ENCODE measurements at places on chromosomes 7 and 10.

DNA sequence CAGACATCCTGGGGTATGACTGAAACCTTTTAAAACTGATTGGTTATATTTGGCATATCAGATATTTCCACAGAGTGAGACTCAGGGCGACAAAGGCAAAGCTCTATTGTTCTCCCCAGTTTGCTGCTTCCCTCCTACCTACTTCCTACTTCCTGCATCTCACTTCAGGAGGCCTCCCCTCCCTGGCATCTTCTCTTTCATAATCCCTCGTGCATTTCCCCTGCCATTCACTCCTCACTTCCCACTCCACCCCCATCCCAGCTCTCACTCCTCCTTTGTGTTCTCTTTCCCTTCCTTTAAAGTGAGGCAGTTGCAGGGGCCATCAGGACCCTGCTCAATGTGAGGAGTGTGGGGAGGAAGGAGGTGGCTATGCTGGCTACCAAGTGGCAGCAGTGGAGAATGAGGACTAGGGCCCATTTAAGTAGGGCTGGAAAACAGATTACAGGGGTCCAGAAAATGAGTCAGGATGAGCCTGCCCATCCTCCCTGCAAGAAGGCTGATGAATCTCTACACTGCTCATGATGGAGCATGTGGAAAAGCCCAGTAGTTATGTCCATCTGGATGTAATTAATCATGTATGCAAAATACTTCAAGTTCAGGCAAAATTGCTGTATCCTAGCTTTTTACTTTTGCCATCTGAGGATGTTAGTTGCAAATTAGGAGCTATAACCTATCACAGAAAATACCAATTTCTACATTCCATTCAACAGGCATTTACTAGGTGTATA is 311.8 kb upstream of the IMMP2L start:
- no peak for DNase-seq

DNA sequence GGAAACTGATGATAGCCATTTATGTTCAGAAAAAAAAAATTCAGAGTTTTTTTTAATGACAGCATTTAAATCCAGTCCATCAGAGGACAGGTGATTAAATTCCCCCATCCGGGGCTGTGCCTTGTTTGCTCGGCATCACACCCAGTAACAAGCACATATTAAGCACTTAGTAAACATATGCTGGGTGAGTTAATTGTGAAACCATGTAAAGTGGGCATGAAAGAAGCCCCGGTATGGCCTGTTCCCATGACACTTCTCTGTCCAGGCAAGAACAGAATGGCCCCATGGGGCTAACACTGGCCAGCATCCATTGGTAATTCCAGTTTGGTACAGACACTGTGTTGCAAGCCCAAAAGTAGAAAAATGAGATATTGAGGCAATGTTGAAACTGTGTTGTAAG is 220.8 kb upstream of the RNF32 start:
- DNase-seq, result no peak

- no peak for DNase-seq
Measured at GRCh38 chr10:75202321-75203045, 8.1 kb upstream of the VDAC2 start.

GRCh38 chr7:88771417-88771816 is 11.9 kb downstream of the ZNF804B start:
- DNase-seq, result no peak

- no peak for DNase-seq
Measured at GRCh38 chr7:69762821-69763352, 164.6 kb downstream of the AUTS2 start.

DNA sequence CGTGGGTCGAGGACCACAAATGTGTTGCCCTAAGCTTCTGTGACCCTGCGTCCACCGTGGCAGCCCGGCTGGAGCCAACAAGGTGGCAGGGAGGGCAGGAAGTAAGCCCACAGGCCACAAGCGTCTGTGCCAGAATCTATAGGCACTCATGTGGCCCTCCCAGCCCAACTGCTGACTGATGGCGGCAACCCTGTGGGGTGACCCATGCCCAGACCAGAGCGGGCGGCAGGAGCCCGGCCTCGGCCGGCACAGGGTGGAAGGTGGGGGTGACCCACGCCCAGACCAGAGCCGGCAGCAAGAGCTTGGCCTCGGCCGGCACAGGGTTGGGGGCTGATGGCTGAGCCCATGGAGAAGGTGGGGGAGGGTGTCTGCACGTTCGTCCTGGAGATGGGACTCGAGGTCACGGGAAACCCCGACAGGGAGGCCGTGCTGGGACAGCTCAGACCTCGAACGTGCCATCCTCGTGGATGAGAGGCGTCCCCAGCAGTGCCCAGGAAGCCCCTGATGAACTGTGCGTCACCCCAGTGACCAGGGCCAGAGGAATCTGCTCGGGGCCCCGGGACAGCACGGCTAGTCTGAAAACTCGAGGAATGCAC is 181.0 kb downstream of the ELFN1 start:
- no peak for DNase-seq

GRCh38 chr7:1563981-1564602 is 5.7 kb downstream of the PSMG3 start:
- no peak for DNase-seq

DNA sequence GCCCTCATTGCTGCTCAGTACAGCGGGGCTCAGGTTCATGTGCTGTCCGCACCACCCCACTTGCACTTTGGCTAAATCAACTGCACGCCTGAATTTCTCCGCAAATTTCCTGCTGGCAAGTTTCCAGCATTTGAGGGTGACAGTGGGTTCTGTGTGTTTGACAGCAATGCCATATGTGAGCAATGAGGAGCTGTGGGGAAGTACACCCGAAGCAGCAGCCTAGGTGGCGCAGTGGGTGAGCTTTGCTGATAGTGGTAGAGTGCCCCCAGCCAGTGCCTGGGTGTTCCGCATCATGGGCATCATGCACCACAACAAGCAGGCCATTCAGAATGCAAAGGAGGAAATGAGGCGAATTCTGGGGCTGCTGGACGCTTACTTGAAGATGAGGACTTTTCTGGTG is 103.9 kb upstream of the POT1 start:
- DNase-seq, result no peak

DNA sequence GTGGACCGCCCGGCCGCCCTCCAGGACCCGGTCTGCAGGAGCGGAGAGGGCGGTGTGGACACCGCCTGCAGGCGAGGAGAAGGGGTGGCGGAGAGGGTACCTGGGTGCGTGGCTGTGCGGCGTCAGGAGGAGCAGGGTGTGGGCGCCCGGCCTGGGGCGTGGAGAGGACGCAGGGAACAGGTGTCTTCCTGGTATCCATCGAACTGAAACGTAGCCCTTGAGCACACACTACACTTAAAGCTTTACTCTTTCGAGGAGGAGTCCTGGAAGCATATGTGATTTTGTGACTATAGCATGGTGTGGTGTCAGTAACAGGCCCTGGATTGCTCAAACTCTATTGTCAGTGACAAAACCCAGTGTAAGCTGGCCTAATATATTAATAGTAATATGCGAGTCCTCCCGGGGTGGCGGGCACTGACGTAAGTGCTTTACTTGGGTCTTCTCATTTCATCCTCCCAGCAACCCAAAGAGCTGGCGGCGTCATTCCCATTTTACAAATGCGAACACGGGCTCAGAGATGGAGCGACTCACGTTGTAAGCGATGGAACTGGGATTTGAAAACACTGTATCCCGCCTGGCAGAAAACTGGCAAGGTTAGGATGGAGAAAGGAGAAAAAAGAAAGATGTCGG is 508 bp upstream of the TECPR1 start:
- DNase-seq, result no peak

GRCh38 chr10:123009105-123009820 is 457 bp downstream of the ACADSB start:
- DNase-seq, result no peak

DNA sequence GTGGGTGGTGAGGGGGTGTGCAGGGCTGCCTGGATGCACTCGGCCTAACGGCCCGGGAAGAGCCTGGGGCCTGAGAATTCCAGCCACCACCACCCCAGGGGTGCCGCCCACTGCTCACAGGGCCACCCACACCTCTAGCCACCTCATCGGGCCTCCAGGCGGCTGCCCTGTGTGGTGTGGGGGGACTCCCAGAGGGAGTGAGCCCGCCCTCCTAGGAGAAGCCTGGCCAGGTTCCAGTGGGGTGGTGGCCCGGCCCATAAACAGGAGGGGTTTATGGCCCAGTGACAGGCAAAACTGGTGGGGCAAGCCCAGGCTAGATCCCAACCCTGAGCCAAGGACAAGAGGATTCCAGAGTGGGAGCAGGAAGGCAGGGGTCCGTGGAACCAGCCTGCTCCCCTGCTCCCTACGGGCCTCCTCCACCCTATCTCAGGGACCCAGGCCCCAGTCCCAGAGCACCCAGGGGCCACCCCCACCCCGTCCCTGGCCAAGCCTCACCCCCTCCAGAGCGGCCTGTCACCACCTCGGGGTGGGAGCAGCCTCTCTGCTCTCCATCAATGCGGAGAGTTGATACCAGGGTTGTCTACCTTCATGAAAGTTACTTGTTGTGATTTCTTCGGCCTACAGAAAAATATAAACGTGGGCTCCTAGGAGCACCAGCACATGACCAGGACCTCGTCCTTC is 20.2 kb upstream of the PDGFA start:
- DNase-seq, result no peak

DNA sequence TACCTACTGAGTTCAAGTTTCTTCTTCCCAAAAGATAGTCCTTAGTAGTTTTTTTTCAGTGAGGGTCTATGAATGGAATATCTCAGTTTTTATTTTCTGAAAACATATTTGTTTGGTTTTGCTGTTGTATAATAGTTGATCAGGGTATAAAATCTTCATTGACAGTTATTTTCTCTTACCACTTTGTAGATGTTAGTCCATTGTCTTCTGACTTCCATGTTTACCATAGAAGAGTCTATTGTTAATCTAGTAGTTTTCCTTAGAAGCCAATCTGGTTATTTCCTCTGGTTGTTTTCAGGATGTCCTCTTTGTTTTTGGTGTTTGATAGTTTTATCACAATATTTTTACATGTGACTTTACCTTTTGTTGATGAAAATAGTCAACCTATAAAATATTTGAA is 5.5 kb upstream of the ZNF777 start:
- DNase-seq, result no peak

DNA sequence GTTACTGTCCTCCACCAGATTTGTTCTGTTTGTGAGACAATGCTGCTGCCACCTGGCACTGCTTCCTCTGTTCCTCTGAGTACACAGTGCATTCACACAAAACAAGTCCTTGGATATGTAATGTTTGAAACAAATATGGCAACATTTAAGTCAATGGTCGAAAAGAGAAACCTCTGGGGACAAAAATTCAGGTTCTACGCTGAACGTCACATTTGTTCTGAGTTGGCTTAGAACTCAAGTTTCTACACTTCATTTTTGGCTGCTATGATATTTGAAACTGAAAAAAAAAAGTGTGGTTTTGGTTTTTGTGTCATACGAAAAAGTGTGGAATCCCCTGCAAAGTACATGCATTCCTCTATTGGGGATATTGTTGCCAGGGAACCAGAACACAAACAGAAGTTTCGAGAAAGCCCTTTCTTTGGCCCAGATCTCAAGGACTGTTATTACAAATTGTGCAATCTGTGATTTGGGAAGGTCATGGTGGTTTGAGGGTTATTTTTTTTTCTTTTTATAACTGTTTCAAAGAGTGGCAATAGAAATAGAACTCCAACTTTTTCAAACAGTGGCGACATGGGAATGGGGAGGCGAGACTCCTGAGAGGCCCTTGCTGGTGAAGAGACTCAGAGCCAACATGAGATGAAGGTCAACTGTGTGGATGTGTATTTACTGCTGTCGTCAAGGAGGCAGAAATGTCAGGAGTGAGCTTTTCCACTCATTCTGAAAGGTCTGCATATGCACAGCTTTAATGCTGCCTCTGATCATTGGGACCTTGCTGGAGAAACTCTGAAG is 127.5 kb downstream of the CUBN start:
- no peak for DNase-seq

GRCh38 chr10:89029181-89029580 is 38.6 kb downstream of the FAS start:
- DNase-seq, result no peak

GRCh38 chr10:120042705-120043104 is 150.2 kb downstream of the SEC23IP start:
- DNase-seq, result no peak

DNA sequence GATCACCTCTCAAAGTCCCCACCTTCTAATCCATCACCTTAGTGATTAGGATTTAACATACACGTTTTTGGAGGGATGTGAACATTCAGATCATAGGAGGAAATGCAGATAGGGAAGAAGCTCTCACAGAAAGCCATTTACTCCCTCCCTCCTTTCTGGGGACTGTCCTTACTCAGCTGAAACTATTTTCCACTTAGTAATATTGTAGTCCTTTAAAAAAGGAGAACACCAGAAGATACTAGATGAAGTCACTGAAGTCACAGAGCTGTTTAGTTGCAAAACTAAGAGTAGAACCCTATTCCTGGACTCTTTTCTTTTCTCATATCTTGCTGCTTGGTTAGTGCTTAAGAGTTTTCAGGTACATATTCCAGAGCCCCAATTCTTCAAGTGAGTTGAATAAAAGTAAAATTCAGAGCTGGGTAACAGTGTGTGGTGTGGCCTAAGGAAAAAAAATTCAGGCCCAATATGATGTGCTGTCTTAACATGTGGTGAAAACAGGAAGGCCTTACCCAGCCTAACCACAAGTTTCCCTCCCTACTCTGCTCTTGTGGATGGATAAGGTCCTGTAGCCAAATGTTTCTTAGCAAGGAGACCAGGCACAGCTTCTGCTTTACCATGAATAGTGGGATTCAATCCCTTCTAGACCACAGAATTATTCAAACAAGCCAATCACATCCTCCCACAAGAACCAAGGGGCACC is 135.7 kb downstream of the INHBA start:
- no peak for DNase-seq

GRCh38 chr10:35409094-35409582 is 72.8 kb downstream of the CCNY start:
- DNase-seq, result no peak

All from iPS DF 6.9 (cell line).